Esophagus squamous epithelium (tissue), 5 donors: ENCODE measurements at places on chromosomes 11 and 22. TPM values are rescaled to one million over a fixed set of nuclear protein-coding genes. Genes with fewer than 3 reads are reported as not detected.

DNA sequence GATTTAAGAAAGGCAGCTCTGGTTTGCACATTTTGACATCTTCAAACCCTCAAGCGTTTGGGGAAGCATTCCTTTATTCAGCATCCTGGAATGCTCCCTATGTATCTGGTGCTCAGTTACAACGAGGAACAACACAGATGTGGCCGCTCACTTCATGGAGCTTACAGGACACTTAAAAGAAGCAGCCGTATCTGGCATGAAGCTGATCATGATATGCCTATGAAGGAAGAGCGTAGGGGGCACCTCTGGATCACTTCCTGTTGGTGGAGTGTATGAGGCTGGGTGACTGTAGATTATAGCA is 72.3 kb upstream of the TP53I11 start:
- H3K4me3 ChIP-seq, result no peak overlapping the region
- H3K4me1 ChIP-seq, result peaks cover 32% of the 10 kb centered on the region
- H3K36me3 ChIP-seq, result no peaks in the 10 kb centered on the region
- no peak overlapping the region for H3K27ac ChIP-seq
- DNase-seq, result no peak

CASP5 gene
- not detected for total RNA-seq

GRCh38 chr22:50218153-50218995 is 17.6 kb downstream of the SELENOO start:
- no peaks in the 10 kb centered on the region for H3K27me3 ChIP-seq
- peaks cover 66% of the 10 kb centered on the region for H3K36me3 ChIP-seq
- no peak for DNase-seq

SLC1A2 gene
- 0.61 TPM for total RNA-seq

DNA sequence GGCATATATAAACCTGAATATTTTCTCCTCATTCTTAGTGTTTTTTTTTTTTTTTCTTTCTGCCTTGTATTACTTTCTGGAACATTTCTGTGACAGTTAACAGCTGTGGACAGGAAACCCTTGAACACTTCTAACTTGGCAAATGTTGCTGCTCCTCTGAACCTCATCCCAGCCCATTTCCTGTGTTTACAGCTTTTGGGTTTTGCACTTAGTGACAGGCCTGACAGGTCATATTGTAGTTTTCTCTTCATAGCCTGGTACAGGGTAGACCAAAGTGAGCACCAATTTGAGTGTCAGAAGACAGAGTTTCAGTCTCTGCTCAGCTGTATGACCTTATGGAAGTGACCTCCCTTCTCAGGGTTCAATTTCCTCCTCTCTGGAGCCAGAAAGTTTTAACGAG is 91.6 kb downstream of the STIM1 start:
- no peak overlapping the region for H3K4me3 ChIP-seq
- no peaks in the 10 kb centered on the region for H3K36me3 ChIP-seq
- peak overlapping the region; percentile 85 for H3K27ac ChIP-seq
- DNase-seq, result no peak
- no peaks in the 10 kb centered on the region for H3K27me3 ChIP-seq

OR56B1 gene
- total RNA-seq, result not detected

GRCh38 chr11:47329431-47329986 is 23.0 kb downstream of the MYBPC3 start:
- peaks cover 32% of the 10 kb centered on the region for H3K36me3 ChIP-seq
- no peak overlapping the region for H3K27ac ChIP-seq
- DNase-seq, result no peak
- no peaks in the 10 kb centered on the region for H3K4me1 ChIP-seq

DNA sequence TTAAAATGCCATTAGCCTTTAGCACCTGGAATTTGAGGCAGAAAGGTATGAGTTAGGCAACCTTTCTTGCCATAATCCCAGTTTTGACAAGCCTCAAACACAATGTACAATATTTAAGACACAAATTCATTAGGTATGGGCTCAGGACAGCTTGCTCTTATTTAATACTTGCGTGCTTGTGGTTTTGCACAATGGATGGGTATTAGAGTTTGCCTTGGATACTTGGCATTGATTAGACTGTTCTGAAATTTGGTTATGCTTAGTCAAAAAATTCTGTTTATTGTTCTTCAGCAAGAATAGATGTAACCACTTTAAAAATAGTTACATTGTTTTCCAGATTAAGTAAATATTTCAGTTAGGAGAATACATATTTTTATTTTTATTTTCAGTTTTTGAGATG is 5.4 kb upstream of the C11orf65 start:
- DNase-seq, result no peak
- no peaks in the 10 kb centered on the region for H3K36me3 ChIP-seq
- no peaks in the 10 kb centered on the region for H3K27me3 ChIP-seq
- no peak overlapping the region for H3K27ac ChIP-seq
- H3K4me1 ChIP-seq, result peaks cover 5% of the 10 kb centered on the region

DCHS1 gene
- 9.9 TPM for total RNA-seq

DNA sequence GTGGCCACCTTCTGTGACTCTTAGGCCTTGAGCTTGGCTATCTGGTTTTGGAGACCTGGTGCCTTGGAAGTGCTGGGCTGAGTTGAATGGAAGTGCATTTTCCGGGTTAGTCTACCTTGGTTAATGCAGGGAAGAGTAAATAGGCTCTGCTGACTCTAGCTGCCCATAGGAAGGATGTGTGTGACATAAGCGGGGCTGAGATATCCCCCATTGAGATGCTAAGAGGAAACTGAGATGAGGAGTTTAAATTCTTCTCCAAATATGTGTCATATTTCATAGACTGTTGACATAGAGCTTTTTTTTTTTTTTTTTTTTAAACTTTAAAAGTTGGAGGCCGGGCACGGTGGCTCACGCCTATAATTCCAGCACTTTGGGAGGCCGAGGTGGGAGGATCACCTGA is 30.8 kb downstream of the ZNRF3 start:
- no peak for DNase-seq
- H3K27ac ChIP-seq, result no peak overlapping the region
- no peaks in the 10 kb centered on the region for H3K27me3 ChIP-seq
- H3K4me3 ChIP-seq, result no peak overlapping the region

GRCh38 chr11:44725016-44725685 is 1.6 kb upstream of the TSPAN18 start:
- H3K27ac ChIP-seq, result no peak overlapping the region
- H3K4me1 ChIP-seq, result peaks cover 28% of the 10 kb centered on the region
- DNase-seq, result no peak
- no peak overlapping the region for H3K4me3 ChIP-seq
- H3K36me3 ChIP-seq, result no peaks in the 10 kb centered on the region

NDUFS3 gene
- total RNA-seq, result 65.5 TPM

SLC22A25 gene
- not detected for total RNA-seq

DNA sequence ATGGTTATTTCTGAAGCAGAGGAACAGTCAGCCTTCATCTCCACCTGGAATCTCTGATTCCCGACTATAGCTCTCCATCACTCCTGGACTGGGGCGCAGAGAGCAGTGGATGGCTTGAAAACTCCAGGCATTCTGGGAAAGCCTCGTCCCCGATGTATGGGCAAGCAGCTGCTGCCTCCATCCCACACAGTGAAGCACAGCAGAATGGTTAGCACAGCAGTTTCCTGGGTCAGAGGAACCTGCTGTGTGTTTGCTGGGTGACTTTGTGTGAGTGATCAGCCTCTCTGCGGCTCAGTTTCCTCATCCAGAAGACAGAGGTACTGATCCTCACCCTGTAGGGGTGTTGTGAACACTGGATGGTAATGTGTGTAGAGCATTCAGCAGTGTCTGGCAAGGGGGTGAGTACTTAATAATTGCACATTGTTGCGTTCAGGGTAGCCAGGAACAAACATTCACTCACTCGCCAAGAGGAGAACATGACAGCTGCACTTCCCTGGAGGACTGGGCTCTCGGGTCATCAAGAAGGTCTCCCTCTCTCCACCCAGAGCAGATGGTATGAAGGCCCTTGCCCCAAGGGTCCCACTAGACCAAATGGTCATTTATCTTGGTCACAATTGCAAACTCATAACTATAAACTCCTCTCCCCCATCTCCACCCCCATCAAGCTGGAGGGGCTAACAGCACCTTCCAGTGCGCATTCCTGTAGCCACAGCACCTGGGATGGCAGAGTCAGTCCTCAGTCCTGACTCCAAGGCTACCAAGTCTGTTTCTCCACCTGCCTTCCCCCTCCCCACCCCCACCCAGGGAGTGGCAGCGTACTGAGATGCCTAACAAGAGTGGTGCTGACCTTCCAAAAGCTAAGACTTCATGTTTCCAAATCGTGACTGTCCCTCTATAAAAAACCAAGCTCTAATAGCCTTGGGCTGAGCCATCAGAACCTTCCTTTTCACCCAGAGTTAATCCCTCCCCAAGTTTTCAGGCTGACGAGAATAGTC is 1.5 kb upstream of the CHST1 start:
- no peaks in the 10 kb centered on the region for H3K36me3 ChIP-seq
- H3K27ac ChIP-seq, result no peak overlapping the region
- peaks cover 20% of the 10 kb centered on the region for H3K4me1 ChIP-seq
- peaks cover 62% of the 10 kb centered on the region for H3K27me3 ChIP-seq
- no peak overlapping the region for H3K4me3 ChIP-seq
- no peak for DNase-seq

ROBO4 gene
- 5.9 TPM for total RNA-seq

DNA sequence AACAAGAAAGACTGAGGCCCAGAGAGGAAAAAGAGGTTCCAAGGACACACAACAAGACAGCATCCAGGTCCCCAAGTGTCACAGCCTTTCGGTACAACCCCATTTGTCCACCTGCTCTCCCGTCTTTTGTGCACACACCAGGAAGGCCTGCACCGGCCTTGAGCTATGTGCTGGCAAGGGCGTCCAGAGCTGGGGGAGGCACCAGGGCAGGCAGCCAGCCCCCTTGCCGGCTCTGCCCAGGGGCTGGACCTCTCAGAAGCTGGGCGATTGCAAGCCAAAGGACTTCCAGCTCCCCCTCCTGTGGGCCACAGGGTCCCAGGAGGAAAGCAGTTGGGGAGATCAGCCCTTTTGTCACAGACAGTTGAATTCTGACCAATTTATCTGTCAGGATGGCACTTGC is 210.5 kb downstream of the MN1 start:
- DNase-seq, result no peak
- no peak overlapping the region for H3K27ac ChIP-seq
- H3K36me3 ChIP-seq, result no peaks in the 10 kb centered on the region
- H3K4me1 ChIP-seq, result no peaks in the 10 kb centered on the region
- no peaks in the 10 kb centered on the region for H3K27me3 ChIP-seq

DNA sequence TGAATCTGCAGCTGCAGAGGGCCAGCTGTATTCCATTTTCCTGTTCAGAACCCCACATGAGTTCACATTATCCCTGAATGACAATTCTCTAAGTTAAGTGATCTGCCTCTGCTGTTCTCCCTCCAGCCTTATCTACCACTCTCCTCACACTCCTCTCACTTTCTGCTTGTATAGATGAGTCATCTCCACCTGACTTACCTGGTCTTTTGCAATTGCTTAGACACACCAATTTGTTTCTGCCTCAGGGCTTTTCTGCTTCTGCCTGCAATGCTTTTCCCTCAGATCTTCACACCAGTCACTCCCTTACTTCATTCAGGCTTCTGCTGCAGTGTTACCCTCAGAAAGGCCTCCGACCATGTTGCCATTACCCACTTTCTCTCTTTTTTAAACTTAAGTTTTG is 118.1 kb downstream of the ATM start:
- DNase-seq, result no peak
- H3K36me3 ChIP-seq, result peaks cover 30% of the 10 kb centered on the region
- no peak overlapping the region for H3K4me3 ChIP-seq
- H3K27me3 ChIP-seq, result no peaks in the 10 kb centered on the region
- no peak overlapping the region for H3K27ac ChIP-seq

PUS3 gene
- total RNA-seq, result 11.6 TPM

GRCh38 chr22:49614966-49615965 is 212.4 kb downstream of the BRD1 start:
- no peak overlapping the region for H3K4me3 ChIP-seq
- H3K36me3 ChIP-seq, result no peaks in the 10 kb centered on the region
- H3K4me1 ChIP-seq, result no peaks in the 10 kb centered on the region
- DNase-seq, result no peak
- no peak overlapping the region for H3K27ac ChIP-seq

DNA sequence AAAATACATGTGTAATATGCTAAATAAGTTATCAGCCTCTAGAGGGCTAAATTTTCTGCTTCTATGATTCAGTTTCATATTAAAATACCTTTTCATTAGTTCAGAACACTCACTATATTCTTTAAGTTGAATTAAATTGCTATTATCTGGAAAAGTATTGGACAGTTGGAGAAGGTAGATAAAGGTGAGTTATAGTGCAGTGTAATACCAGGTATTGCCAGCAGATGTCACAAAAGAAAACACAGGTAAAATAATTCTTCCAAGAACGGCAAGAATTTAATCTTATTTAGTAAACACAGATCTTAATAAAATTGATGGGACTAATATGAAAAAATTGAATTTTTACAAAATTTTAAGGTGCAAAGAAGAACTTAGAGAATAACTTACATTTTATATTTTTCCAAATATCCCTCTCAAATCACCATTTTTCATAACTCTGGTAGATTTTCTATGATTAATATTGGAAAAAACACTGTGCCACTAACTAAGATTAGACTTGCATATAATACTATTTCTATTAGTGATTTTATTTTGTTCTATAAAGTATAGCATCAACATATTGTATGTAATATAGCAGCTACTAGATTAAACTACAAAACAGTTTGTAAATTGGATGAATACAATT is 1.7 kb upstream of the LRRC4C start:
- no peak overlapping the region for H3K4me3 ChIP-seq
- DNase-seq, result no peak
- H3K4me1 ChIP-seq, result no peaks in the 10 kb centered on the region
- no peaks in the 10 kb centered on the region for H3K27me3 ChIP-seq
- H3K36me3 ChIP-seq, result no peaks in the 10 kb centered on the region
